ENCODE measurements at places on chromosomes 2 and 18.

DNA sequence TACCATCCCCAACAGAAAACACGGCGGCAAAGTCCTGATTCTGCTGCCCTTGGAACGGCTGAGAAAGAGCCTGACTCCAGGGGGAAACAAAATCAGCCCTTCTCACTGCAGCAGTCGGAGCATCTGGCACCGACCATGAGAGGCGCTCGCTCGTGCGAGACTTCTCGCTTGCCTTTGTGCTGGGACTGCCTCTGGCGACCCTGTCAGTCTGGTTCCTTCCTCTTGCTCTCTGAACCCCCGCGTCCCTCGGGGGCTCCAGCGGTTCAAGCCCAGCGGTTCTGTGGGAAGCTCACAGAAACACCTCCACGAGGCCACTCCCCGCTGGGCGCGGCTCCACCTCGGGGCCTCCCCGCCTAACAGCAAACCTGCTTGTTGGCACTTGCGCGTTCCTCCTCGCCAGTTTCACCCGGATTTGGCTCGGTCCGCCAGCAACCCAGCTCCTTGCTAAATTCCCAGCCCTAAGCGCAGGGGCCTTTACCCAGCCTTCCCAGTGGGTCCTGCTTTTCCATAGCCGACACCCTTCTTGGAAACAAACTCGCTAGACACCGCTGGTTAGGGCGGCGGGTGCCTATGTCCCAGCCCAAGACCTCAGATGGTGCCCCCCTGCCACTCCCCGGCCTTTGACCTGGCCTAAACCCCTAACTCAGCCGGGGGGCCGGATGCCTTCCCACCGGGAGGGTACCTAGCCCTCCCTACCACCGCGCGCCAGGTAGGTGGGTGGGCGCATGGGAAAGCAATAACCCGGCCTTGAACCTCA lies 2.2 kb downstream of the RND3 start:
- DNase-seq = no peak

DNA sequence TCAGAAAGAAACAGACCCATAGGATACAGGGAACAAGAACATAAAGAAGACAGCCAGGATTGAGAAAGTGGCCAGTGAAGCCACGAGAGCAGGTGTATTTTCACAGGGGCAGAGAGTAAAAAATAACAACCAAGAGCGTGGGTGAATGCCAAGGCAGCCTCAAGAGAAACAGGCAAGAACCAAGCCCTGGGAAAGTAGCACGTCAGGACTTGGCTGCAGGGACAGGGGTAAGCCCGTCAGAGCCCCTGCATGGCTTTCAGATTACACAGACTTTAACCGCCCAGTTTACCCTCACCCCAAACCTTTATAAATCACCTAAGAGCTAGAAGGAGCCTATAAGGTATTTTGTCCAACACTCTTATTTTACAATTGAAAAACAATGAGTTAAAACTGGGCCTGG lies 43.7 kb downstream of the ARL4C start:
- DNase-seq = no peak

DNA sequence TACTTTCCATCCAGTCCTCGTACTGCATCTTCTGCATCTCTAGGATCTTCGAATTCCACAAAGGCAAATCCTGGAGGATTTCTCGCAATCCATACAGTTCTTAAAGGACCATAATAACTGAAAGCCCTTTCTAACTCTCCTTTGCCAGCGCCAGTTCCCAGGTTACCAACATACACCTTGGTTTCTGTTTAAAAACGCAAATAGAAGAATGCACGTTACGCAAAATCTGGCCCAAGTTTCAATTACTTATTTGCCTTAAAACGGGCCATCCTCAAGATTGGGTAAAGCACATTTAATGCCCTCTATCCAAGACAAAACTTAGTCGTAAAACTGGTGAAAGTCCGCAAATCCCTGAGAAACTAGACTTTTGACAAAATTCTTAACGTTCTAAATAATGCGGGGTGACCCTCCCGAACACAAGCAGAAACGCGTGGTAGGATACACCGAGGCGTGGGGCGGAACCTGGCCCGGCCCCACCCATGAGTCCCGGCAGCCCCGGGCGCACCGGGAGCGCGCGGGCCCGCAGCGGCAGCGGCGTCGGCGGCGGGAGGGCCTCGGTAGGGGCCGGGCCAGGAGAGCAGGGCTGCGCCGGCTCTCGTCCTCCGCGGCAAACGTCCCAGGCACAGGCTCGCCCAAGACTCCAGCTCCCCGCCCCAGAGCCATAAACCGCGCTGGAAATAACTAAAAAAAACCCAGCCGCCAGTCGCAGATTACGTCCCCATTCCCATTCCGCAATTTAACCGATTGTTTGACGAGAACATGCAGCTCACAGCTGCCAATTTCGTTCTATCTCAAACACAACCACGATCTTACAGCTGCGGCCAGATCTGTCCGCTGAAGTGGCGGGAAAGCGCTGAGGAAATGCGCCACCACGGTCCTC lies 910 bp downstream of the SRSF7 start:
- DNase-seq = peak; percentile 51

DNA sequence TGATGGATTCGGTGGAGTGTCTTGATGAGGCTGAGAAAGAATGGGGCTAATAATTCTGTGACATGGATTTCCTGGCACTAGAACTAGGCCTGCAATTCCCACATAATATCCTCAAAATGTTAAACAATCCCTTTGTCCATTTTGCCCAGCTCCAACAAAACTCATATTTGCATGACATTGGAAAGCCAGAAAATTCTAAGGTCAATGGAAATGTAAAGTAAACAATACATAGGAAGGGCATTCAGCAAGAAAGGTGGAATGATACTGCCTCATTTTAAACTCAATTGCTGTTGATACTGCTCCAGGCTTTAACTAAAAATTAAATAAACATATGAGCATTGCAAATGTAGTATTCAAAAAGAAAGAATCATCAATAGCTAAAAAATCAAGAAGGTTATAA lies 434.8 kb upstream of the SLC8A1 start:
- no peak for DNase-seq

DNA sequence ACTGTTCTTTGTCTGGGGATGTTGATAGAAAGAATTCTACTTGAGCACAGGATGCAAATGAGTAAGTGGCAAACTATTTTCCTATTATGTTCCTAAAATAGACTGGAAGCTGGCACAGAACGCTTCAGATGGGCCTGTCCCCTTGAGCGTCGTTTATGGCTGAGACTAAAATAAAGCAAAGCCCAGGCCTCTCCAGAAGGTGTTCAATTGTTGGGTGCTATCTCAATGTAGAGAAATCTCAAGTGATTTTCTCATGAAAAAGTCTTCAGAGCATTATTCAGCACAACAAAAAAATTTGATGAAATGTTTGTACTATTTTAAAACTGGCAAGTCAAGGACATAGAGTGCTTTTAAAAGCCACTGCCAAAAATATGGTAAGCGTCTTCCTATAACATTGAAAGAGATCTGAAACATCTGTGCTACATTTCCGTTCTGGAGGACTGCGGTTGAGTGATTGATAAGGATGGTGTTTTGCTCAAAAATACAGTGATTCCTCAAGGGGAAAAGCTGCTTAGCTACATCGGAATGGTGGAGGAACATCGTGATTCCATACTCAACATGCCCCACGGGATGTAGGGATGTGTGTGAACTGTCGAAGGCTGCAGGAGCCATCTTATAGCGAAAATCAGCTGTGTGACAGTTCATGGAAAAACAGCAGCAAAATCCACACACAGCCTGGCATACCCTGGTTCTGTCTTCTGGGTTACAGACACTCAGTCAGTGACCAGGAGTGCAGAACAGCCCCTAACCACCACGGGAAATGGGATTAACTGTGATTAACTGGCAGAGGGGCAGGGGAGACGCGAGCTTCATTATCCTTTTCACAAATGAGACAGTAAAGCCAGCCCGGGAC lies 10.4 kb upstream of the LRRFIP1 start:
- no peak for DNase-seq

- no peak for DNase-seq
Measured at GRCh38 chr2:25824718-25825117, 53.6 kb downstream of the ASXL2 start.

- DNase-seq = no peak
Measured at GRCh38 chr2:224410946-224411561, 9.1 kb upstream of the FAM124B start.

GRCh38 chr2:36409335-36409734 lies 53.8 kb downstream of the CRIM1 start:
- no peak for DNase-seq

DNA sequence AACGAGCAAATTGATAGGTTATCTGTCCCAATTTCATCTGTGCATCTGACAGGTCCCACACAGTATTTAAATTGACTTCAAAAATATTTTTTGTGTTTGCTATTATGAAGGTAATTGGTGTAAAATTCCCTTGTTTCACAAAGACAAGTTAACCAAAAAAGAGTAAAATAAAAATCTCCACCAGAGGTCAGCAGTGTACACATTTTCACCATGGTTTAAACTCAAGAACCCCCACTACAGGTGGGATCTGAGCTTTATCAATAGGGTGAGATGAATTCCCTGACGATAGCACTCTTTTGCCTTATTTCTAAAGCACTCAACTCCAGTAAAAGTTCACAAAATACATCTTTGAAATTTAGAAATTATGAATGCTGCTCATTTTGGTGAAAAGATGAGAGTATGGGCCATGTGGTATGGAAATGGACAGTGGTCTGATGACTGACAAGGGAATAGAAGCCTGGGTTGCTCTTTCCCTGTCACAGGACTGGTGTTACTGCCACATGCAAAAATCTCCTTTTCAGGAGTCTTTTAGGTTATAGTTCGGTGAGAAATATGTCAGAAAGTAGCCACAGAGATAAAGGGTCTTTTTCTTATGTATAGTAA lies 68.0 kb downstream of the SERPINB8 start:
- DNase-seq = no peak

GRCh38 chr2:241914542-241914941 lies 45.0 kb downstream of the RTP5 start:
- DNase-seq = no peak

GRCh38 chr18:22484471-22484870 lies 66.8 kb upstream of the CTAGE1 start:
- no peak for DNase-seq

- no peak for DNase-seq
Measured at GRCh38 chr2:19802086-19802841, 99.5 kb downstream of the TTC32 start.

DNA sequence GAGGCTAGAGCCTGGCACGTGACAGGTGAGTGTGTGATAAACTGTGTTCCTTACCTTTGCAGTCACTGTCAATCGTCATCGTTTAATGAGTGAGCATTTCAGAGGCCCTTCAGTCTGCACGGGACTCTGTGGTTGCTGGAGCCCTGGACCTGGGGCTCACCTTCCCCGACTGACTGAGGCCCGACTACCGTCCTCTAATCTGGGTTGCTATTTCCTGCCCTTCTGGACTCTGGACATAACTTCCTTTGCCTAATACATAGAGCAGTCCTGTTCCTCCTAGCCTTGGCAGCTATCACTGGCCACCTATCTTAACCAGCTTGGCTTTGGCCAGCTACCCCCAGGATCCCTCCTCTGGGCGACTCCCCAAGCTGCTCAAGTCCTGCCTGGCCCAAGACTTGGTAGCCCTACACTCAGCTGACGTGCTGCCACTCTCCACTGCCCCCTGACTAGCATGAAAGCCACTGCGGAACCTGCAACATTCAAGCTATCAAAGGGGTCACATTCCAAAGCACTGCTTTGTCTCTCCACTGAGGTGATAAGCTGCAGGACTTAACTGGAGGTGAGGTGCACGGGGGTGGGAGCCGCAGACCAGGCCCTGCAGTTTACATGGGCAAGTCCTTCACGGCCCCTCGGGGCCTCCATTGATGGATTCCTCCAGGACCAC lies 11.1 kb upstream of the RAB17 start:
- no peak for DNase-seq

DNA sequence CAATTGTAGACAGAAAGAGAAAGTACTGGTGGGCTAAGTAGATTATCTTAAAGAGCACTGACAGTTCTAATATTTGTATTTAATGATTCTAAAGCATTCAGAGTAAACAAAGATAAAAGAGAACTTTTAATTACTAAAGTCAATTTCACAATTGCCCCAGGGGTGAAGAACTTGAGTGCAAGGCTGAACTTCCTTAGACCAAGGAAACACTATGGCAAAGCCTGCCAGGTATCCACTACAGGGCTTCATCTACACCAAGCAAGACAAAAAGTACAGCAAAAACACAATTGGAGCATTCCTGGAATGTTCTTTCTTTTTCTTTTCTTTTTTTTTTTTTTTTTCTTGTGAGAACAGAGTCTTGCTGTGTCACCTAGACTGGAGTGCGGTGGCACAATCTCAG lies 46.9 kb upstream of the NDUFV2 start:
- DNase-seq = no peak

DNA sequence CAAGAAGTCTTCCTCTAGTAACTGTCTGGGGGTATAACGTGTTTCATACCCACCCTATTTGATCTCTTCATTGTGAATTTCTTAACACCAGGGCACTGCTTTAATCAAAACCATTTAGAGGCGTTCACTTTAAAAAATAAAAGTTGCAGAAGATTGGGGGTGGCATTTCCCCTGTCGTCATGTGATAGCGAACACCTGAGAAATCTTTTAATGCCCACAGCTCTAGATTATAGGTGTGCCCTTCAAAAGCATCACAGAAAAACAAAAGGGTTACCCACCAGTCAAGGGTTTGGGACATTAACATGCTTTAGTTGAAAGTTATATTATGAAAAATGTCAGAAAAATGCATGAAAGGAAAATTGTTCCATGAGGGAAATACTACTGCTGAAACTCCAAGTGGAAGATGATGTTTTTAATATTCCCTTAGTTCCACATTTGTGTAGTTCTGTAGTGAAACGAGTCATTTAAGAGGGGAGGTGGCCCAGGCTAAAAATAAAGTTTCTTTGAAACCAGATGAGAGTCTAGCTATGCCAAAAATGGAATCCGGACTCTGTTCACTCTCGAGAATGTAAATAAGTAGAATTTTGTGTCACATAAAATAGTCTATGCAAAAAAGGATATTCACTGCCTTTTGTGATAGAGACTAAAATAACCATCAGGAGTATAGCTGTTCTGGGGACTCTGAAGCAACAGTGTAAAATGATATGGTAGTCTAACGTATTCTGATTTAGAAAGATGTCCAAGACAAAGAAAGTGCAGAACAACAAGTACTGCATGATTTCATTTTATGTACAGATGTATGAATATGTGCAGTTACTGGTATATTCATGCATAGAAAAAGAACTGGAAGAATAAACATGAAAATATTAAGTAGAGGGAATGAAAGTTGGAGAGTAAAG lies 95.3 kb downstream of the TMEM247 start:
- DNase-seq = no peak

DNA sequence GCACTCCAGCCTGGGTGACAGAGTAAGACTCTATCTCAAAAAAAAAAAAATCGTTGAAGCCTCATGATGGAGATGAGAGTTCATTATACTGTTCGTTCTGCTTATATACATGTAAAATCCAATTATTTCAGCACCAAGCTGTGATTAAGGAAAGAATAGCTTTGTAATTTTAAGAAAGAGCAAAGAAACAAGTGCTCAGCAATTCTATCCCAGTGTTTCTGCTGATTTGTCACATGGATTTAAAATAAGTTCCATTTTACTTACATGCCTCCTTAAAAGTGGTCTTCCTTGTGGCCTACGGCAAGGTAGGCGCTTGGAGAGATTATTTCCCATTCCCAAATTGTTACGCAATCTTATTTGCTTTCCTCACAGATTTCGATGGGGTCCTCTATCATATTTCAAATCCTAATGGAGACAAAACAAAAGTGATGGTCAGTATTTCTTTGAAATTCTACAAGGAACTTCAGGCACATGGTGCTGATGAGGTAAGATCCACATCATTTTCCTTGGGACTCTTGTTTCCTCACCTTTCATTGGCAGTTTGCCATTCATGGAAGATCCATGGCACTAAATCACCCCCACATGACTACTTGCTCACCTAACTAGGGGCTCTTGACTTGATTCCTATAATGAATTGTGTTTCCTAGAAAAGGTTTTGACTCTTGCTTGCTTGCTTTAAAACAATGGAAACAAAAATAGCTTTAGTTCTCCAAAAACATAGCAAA lies 11.5 kb downstream of the ARPC2 start:
- no peak for DNase-seq

GRCh38 chr2:129722306-129723019 lies 257.0 kb upstream of the RAB6C start:
- DNase-seq = no peak
